ENCODE measurements at places on chromosomes 13 and 19.
A peak's percentile ranks its signal among the peaks of the same experiment; 100 is the strongest.

DNA sequence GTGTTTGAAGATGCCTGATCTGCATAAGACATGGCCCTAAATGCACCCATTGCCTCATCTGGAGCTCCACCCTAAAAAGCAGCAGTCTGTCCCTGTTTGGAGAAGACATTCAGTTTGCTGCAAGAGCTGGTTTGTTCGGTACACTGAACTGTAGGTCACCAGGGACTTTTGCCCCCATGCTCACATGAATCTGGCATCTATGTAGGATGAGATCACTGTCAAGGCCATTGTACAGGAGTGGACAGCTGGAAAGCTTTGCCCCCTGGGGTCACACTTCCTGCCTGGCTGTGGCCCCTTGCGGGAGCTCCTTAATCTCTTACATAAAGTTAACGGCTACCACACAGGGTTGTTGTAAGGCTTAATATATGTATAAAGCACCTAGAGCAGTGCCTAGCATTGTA, 73.0 kb downstream of the IPO5 start:
- no peak for DNase-seq

DNA sequence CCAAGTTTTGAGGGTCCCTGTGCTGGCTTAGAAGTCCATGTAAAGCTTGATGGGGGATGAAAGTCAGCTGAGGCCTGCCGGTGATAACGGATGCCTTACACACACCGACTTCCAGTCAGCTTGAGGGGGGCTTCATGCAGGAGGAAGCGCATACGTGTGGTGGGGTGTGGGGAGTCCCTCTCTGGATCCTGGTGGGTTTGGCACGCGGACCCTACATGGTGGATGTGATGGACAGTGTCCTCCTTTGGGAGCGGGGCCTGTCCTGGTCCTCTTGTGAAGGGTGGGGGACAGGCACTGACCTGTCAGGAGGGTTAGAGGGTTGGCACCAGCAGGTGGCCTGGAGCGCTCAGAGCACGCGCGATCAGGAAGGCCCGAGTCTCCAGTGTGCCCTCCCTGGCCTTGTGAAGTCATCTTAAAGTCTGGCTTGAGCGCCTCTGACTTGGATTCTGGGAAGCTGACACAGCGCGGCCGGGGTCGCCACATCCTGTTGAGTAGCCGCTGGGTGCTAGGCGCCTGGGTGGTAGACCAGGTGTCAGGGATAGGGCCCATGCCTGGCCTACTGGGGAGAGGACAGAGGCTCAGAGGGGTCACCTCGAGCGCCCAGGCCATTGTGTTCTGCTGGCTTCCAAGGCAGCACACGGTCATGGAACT, 2.9 kb downstream of the DAZAP1 start:
- no peak for DNase-seq

- DNase-seq = no peak
Measured at GRCh38 chr13:109968876-109969577, 182.6 kb upstream of the IRS2 start.

DNA sequence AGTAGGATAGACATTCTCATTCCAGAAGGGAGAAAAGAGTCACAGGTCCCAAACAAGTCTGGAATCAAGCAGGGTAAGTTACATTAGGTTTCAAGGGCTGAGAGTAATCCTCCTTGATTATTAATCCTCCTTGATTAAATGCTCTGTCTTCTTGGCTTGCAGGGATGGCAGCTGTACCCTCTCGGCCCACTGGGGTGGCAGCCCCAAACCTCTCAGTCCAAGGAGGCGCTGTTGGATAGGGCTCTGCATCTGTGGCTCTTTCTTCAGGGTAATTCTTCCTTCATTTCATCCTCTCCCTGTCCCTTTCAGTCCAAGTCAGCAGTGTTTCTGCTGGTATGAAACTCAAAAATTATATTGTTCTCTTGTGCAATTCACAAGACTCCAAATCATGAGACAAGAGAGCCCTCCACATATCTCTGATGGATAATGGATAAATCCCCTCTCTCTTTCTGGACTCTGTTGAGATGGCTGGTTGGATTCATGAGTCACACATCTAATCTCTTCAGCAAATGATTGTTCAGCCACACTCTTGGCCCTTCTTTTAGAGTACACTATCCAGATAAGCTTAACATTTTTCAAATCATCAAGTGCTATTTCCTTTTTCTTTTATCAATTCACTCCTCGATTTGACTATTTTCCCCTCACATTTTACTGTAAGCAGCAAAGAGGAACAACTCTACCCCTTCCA, 323.7 kb upstream of the HTR2A start:
- no peak for DNase-seq

GRCh38 chr19:24071078-24071477, 15.9 kb upstream of the ZNF254 start:
- no peak for DNase-seq

DNA sequence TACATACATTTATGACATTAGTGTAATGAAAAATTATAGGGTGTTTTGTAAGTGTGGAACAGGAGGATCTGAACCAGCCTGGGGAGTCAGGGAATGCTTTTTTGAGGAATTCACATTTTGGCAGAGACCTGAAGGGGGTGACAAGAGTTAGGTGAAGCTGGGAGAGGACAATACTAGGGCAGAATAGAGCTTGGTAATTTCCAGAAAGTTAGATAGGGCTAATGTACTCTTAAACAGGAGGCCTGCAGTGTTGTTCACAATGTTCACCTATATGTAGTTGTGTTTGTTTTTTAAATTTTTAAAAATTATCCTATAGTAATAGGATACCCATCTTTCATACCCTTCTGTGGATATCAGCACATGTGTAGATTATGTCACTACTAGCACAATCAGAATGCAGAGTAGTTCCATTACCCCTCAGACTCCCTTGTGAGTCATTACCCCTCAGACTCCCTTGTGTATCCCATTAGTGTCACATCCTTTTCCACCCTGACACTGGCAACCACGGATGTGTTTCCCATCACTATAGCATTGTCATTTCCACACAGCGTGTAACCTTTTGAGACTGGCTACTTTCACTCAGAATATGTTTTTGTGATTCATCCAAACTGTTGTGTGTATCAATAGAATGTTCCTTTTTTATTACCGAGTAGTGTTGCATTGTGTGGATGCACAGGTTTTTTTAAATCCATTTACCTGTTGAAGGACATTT, 43.1 kb downstream of the PCCA start:
- no peak for DNase-seq

GRCh38 chr13:26722321-26722720, 38.3 kb downstream of the GPR12 start:
- DNase-seq = no peak

GRCh38 chr13:75876142-75877050, 240.3 kb downstream of the LMO7 start:
- DNase-seq = peak; percentile 52

DNA sequence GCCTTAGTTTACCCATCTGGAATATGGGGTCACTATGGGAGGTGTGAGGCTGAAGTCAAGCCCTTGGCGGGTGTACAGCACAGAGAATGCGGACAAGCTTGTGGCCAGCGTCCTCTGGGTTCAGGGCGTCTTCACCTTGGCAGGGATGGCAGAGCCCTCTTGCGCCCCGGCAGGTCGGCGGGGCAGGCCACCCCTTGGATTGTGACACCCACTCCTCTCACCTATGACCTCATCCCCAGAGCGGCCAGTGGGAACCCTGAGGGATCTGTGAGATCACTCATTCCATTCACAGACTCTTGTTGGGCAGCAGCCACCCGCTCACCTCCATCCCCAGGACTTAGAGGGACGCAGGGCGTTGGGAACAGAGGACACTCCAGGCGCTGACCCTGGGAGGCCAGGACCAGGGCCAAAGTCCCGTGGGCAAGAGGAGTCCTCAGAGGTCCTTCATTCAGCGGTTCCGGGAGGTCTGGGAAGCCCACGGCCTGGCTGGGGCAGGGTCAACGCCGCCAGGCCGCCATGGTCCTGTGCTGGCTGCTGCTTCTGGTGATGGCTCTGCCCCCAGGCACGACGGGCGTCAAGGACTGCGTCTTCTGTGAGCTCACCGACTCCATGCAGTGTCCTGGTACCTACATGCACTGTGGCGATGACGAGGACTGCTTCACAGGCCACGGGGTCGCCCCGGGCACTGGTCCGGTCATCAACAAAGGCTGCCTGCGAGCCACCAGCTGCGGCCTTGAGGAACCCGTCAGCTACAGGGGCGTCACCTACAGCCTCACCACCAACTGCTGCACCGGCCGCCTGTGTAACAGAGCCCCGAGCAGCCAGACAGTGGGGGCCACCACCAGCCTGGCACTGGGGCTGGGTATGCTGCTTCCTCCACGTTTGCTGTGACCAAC, at the start of gene SPACA4:
Gene SPACA4, plus strand, starts transcription at position 280 of the 896 bp plus-strand sequence. Its CDS starts 237 bp downstream, at position 517.
- DNase-seq = no peak

DNA sequence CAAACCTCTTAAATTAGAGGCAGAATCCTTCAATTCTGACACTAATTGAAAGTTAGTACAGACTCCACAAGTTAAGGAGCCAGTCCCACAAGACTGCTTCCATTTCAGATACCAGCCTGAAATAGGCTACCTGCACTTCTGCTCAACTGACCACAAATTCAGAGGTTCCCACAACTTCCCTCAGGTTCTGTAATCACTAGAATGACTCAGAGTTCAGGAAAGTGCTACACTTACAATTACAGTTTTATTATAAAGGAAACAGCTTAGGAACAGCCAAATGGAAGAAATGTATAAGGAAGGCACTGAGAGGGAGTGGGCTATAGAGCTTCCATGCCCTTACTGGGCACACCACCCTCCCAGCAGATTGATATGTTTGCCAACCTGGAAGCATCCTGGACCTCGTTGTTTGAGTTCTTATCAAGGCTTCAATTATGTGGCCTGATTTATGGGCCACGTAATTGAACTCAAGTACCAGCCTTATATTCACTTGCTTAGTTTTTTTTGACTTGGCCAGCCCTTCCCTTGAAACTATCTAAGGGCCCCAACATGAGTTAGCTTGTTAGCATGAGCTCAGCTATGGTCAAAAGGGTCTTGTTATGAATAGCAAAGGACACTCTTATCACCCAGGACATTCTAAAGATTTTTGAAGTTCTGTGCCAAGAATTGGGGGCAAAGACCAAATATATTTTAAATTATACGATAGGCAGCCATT, 25.9 kb downstream of the NBEA start:
- DNase-seq = no peak

GRCh38 chr19:1942078-1942933, 1.3 kb downstream of the CSNK1G2 start:
- DNase-seq = peak; percentile 77

GRCh38 chr19:50512999-50513745, 541 bp downstream of the ASPDH start:
- no peak for DNase-seq

GRCh38 chr13:23950736-23951510, 53.6 kb upstream of the C1QTNF9B start:
- DNase-seq = no peak

GRCh38 chr19:6063576-6064335, 46.5 kb downstream of the RFX2 start:
- no peak for DNase-seq

GRCh38 chr19:46386151-46386550, 27.2 kb downstream of the CCDC8 start:
- DNase-seq = no peak

DNA sequence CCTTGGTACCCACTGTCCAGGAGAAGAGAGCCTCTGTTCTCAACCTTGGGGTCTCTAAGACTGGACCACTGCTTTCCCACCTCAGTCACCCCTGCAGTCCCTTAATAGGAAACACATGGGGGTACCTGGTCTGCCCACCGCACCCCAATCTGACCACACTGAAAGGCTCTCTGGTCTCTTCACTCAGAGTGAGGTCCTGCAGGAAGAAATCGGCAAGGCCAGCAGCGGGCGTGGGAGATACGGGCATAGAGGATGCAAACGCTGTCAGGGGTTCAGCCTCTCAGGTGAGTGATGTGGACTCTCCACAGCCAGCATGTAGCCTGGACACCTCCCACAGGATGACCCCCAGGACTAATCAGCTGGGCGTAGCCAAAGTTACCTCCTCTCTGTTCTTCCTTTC, 3.5 kb downstream of the SIGLEC9 start:
- DNase-seq = no peak

GRCh38 chr19:2982983-2983350, 5.6 kb downstream of the TLE6 start:
- no peak for DNase-seq

DNA sequence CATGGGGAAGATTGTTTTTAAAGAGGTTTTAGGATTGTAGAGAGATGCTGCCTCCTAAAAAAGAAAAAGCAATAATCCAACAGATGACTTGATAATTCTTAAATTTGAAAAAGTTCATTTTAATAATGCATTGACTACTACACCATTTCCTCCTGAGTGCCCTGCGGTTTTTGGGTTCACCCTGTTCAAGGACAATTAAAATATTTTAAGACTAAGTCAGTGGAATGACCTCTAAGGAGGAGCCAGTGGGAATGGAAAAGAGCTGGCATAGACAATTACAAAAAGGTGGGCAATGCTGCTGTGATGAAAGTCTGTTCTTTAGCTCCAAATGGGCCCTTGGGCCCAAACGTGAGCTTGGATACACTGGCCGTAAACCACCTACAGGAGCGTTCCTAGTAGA, 217.8 kb downstream of the LHFPL6 start:
- no peak for DNase-seq

- no peak for DNase-seq
Measured at GRCh38 chr19:3577723-3578344, 5.1 kb downstream of the HMG20B start.

DNA sequence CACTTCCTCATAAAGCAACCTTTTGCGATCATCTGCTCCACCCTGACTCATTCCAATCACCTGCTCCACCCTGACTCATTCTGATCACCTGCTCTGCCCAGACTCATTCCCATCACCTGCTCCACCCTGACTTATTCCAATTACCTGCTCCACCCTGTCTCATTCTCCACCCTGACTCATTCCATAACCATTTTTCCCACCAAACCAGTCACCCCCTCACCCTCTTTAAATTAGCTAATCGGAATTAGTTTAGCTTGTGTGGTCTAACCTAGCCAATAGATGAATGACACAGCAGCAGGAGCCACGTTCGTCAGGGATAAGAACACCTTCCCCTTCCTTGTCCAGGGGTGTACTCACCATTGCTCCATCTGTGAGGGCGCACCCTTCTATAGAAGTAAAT, 134.0 kb downstream of the COG6 start:
- no peak for DNase-seq

DNA sequence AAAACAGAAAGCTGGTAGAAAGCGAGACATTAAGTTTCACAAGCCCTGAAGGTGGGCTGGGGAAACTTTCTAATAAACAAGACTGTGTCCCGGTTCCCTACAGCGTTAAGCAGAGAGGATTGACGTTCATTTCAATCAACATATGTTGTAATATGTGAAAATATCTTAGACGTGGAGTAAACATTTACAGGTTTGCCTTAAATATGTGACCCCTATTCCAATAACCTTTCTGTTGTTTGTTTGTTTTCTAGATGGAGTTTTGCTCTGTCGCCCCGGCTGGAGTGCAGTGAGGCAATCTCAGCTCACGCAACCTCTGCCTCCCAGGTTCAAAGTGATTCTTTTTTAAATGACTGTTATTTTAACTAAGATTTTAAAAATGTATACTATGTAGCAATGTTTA, 526.2 kb downstream of the SUCLA2 start:
- no peak for DNase-seq

GRCh38 chr13:98405690-98406344, 171.1 kb downstream of the STK24 start:
- no peak for DNase-seq

- no peak for DNase-seq
Measured at GRCh38 chr19:32322541-32322940, 22.9 kb upstream of the ZNF507 start.
